ENCODE measurements at places on chromosomes 5 and 9. TPM values are rescaled to one million over a fixed set of nuclear protein-coding genes. Genes with fewer than 3 reads are reported as not detected.

The FAM219A gene
- total RNA-seq, result 13.4 TPM

The PCDHGA2 gene
- 0.39 TPM for total RNA-seq

The ABO gene
- total RNA-seq, result not detected

The PCA3 gene
- total RNA-seq, result not detected

The PTGDS gene
- 0.39 TPM for total RNA-seq

The EXOSC2 gene
- 34.2 TPM for total RNA-seq
